T-helper 1 cell (primary cell): ENCODE measurements at places on chromosomes 16 and 17.
A peak's percentile ranks its signal among the peaks of the same experiment; 100 is the strongest.

DNA sequence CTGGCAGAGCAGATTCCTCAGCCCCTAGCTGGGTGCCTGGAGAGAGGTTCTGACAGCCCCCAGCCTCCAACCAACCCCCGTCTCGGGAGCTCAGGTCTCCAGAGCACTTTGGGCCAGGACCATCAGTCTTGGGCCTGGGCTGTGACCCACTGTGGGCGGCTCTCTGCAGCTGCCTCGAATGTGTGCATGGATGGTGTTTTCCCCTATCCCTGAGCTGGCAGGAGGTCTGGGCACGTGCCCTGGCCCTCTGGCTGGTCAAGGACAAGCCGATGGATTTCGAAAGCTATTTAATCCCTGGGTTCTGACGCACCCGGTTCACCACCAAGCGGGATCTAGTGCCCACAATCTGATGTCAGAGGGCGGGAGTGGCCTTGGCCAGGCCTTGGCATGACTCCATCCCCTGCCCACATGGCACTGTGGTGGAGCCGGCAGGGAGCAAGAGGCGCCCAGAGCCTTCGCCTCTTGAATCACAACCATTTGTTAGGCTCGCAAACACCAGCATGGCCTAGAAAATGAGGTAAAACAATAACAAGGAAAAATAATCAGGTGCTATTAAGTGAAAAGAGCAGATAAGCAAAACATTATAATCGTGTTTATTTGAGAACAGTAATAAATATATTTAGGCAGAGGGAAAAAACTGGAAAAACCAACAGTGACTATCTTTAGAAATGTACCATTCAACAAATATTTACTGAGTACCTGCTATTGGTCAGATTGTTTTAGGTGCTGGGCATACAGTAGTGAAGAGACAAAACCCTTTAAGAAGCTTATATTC is 69.3 kb upstream of the TOB1 start:
- no peak for DNase-seq

DNA sequence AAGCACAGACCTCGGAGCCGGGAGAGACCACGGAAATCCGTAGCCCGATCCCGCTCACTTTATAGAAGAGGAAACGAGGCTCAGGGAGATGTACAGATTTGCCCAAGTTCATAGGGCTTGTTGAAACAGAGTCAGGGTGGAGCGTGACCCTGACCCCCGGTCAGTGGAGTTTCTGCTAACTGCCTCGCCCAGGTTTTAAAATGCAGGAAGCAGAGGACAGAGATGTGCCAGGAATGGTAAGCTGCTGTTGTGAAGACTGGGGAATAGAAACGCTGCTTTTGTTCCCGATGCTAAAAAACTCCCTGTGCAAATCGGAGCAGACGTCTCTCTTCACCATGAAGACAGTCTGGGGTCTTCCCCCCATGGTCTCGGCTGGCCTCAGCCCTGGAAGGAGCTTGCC is 403.0 kb downstream of the SEC14L1 start:
- no peak for DNase-seq

GRCh38 chr16:84787263-84787622 is 32.5 kb upstream of the CRISPLD2 start:
- no peak for DNase-seq

GRCh38 chr16:13425836-13426235 is 494.1 kb upstream of the ERCC4 start:
- no peak for DNase-seq

DNA sequence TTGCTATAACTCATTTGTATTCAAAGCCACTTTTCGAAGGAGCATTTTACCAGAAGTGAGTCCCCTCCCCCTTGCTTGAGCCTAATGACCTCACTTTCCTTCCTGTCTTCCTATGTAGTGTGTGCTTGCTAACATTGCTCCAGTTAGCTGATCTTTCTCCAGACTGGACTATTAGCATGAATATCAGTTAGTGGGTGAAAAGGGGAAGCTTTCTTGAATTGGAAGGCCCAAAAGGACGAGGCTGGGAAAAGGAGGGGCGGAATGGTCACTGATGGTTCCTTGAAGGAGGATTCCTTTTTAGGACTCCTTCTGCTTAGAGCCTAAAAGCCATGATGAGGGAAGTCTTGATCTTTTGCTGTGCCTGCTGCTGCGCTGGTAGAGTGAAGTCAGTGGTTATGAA is 11.9 kb downstream of the MAP3K3 start:
- no peak for DNase-seq

GRCh38 chr17:79006046-79006445 is 3.5 kb downstream of the CANT1 start:
- DNase-seq = no peak

DNA sequence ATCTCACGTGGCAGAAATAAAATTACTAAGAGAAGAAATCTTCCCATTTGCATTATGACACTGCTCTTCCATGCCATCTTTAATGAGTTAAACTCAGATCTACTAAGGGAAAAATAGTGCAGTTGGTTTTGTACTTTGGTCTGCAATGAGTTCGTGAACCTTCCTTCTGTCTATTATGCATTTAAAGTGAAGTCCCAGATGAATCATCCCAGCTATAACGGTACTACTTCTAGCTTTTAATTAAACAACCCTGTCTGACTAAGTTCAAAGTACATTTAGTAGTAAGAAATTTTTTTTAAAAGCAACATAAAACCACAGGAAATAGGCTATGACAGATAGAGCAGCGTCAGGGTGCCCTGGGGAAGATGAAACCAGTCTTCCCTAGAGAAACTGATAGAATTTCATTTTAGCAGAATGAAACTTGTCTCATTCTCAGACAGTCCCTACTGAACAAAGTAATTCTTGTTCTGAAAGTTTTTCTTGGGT is 1.8 kb downstream of the TMIGD1 start:
- DNase-seq = peak; percentile 81

GRCh38 chr17:79414063-79414792 is 196.6 kb downstream of the RBFOX3 start:
- DNase-seq = no peak
